ENCODE measurements at places on chromosomes 13 and 19. TPM values are rescaled to one million over a fixed set of nuclear protein-coding genes. Genes with fewer than 3 reads are reported as not detected.

The ABCC4 gene
- 3.9 TPM for total RNA-seq

DNA sequence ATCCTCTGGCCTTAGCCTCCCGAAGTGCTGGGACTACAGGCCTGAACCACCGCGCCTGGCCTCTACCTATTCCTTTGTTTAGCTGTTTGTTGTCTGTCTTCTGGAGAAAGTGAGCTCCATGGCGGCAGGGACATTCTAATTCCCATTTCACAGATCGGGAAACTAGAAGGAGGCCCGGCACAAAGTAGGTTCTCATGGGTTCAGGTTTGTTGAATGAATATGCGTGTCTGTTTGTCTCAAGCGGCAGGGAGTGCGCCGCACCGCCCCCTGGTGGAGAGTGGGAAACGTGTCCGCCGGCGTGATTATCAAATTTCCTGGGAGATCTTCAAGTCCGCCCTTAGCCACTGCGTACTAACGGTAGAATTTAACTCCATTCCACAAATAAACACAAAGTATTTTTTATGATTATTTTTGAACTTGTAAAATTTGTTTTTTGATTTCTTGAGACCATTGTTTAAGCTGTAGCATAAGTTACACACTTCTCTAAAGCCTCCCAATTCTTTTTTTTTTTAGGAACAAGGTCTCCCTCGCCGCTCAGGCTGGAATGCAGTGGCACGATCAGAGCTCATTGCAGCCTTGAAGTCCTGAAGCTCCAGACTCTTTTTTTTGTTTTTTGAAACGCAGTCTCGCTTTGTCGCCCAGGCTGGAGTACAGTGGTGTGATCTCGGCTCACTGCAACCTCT lies 8.9 kb upstream of the CCDC9 start:
- peak; percentile 85 for DNase-seq

The WDR18 gene
- total RNA-seq: 24.6 TPM

The FBL gene
- 159 TPM for total RNA-seq

- no peak for DNase-seq
Observed at GRCh38 chr13:79340490-79340889, 65.6 kb downstream of the RBM26 start.

DNA sequence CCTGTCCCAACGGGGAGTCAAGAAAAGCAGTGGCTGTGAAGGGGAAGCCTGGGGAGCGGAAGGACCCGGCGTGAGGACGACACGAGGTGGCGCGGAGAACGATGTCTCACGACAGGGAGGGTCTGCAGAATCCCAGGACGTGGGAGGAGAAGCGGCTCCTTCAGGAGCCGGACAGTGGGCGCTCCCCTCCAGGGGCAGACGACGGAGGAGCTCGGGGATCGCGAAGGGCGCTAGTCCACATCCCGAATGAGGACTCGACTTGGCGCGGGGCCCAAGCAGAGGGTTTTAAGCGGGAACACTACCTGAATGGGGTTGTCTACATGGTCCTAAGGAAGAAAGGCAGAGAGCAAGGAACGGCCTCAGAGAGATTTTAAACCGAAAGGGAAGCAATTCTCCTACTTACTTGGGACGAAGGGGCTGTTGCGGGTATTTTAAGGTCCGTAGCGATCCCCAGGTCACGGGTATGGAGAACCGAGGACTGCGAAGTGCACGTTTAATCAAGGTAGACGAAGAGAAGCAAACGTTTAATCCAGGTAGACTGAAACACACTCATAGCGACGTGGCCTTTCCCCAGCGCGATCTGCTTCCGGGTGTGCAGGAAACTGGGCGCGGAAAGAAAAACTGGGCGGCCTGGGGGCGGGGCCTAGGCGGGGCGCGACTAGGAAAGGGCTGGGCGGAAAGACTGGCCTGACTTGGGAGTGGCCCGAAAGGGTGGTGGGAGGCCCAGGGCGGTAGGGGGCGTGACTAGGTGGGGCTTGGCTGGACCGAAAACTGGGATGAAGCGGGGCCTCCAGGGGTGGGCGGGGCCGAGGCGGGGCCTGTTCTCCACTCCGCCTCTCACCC lies at the start of gene ZNF841:
ZNF841 (minus strand) TSS at position 594 of the 843 bp plus-strand sequence. CDS start 10,964 bp downstream, outside the sequence.
- peak; percentile 97 for DNase-seq

DNA sequence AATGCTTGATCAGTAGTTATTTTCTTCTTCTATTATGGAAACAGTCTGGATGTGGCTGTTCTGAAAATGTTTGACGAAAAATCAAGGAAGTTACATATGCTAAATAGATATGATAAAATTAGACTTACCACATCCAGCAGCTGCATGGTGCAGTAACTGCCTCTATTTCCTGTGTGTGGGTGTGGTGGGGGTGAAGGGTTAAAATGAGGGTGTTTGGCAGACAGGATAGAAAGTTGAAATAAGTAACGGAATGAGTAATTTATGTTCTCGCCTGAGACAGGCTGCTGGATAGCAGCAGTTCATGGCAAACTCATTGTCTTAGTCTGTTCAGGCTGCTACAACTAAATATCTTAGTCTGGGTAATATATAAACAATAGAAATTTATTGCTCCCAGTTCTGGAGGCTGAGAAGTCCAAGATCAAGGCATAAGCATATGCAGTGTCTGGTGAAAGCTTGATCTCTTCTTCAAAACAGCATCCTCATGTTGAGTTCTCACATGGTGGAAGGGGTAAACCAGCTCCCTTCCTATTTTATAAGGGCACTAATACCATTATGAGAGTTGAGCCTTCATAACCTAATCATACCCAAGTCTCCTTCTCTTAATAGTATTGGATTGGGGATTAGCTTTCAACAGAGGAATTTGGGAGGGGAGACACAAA lies 1248.9 kb downstream of the SLITRK5 start:
- no peak for DNase-seq

DNA sequence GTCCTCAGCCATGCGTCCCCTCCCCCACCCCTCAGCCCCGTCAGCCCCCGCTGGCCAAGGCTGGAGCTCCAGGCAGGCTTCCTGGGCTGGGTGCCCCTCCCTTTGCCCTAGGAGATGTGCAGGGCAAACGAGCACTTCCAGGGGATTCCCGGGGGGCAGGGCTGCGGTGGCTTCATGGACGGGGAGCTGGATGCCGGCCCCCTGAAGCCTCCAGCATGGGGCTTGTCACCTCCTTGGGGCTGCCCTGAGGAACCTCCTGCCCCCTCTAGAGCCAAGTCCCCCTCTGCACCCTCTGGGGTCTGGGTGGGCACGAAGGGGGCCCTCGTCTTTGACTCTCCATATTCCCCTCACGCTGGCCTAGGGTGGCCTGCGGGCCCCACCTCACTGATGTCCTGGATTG lies 25.4 kb upstream of the SLC7A10 start:
- DNase-seq: no peak

DNA sequence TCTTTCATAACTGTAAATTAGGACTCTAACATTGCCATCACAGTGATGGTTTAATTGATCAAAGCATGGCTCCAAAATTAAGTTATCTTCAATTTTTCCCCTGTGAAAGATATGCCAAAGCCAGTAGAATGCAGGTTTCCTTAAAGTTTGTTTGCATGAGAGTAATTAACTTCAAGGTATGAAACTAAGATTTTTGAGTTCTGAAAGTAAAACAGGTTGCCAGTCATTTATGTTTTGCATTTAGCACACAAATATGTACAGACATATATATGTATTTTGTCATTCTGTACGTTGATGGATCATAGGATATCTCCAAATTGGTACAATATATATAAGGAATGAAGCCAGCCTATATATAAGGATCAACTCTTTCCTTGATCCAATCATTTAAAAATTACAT lies 23.6 kb upstream of the NDFIP2 start:
- DNase-seq: no peak

The EBI3 gene
- total RNA-seq: 0.53 TPM

- DNase-seq: no peak
Observed at GRCh38 chr19:38208571-38208970, 15.5 kb downstream of the DPF1 start.

- DNase-seq: peak; percentile 90
Observed at GRCh38 chr19:44925114-44925891, 10.9 kb downstream of the APOC1 start.

DNA sequence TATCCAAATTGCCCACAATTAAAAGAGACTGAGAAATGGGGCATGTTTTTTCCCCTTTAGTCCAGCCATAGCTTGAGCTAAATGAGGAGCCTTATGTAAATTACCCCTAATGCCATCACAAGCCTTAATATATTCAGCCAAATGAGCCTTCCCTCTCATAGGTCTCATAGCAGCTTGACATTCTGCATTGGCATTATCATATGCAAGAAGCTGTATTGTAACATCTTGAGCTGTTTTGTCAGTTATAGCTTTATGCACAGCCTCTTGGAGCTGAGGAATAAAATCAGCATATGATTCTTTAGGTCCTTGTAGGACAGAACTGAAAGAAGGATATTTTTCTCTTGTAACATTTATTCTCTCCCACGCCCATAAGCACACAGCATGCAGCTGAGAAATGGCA lies 153.2 kb downstream of the ZNF486 start:
- DNase-seq: no peak

The TEX101 gene
- total RNA-seq: not detected

The FGF22 gene
- 0.04 TPM for total RNA-seq

The FXYD7 gene
- total RNA-seq: 0.71 TPM

GRCh38 chr13:85019121-85019520 lies 780.1 kb downstream of the SLITRK6 start:
- DNase-seq: no peak

- DNase-seq: no peak
Observed at GRCh38 chr13:46043647-46044046, 8.9 kb downstream of the ZC3H13 start.

The SIGLEC8 gene
- 0.04 TPM for total RNA-seq

GRCh38 chr13:25980255-25980654 lies 71.6 kb downstream of the SHISA2 start:
- peak; percentile 47 for DNase-seq

The KIR2DL1 gene
- not detected for total RNA-seq

The PGLYRP1 gene
- 0.27 TPM for total RNA-seq

The SSC5D gene
- total RNA-seq: 20.0 TPM

The C1QTNF9B gene
- total RNA-seq: 2.9 TPM

The PRRG2 gene
- 0.84 TPM for total RNA-seq

DNA sequence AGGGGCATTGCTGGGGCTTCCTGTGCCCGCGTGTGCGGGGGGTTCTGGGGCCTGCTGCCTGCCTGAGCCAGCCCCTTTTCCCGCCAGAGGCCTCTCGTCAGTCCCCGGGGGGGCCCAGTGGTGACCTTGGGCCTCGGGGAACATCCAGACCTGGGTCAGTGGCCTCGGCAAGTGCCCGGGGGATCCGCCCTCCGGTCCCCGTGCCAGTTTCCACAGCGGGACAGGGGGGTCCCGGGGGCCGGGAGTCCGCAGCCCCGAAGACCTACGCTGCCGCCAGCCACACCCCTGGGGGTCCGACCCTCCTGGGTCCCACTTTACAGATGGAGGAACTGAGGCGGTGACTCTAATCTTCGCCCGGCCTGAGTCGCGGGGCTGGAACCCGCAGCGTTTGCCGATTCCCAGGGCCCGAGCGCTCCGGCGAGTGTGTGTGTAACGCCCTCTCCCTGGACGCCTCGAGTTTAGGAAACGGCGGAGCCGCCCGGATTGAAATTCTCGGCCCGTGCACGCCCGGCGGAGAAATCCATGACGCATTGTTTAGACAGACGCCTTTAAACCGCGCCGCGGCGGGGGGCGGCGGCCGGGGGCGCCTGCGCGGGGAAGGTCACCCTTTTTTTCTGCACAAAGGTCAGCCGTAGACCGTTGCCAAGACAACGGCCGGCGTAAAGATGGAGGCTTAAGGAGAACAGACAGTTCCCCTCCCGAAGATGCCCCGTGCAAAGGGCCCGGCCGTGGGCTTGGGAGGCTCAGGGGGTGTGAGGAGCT lies 39.3 kb downstream of the EFNA2 start:
- DNase-seq: peak; percentile 93

- no peak for DNase-seq
Observed at GRCh38 chr13:99316657-99317256, 9.6 kb upstream of the GPR183 start.

The ADGRE2 gene
- total RNA-seq: 0.31 TPM

The KLHL1 gene
- total RNA-seq: 0.09 TPM

The ZNF536 gene
- total RNA-seq: 1.9 TPM

DNA sequence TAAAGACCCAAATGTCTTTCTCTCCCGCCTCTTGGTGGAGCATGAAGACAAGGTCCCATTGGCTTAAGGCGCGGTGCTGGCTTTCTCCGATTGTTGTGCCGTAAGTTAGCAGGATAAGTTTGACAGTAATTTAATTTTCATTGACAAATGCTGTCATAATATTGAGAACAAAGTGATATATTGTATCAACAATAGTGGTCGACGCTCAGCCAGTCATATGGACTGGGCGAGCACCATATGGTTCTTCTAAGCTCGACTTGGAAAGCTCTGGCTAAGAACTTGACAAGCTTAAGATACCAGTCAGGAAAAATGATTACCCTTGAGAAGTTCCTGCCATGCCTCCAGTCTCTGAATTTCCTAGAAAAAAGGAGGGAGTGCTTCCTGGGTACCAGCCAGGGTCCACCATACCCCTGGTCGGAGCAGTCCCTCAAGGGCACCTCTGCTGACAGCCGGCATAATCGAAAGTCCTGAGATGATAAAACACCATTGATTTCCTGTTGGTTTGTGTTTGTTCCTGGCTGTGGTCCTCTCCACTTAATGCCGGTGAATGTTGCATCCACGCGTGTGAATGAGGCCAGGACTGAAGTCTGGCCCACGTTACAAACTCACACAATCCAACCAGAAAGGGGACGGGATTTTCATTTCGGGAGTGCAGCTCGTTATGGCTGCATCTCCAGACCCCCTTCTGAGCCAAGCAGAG lies 262.1 kb downstream of the ZNF536 start:
- DNase-seq: no peak

- DNase-seq: peak; percentile 59
Observed at GRCh38 chr19:30742406-30742938, 370.3 kb downstream of the ZNF536 start.

GRCh38 chr19:512547-513365 lies 5.5 kb downstream of the TPGS1 start:
- peak; percentile 32 for DNase-seq

- DNase-seq: peak; percentile 9
Observed at GRCh38 chr13:100230769-100231149, 141.9 kb downstream of the PCCA start.

DNA sequence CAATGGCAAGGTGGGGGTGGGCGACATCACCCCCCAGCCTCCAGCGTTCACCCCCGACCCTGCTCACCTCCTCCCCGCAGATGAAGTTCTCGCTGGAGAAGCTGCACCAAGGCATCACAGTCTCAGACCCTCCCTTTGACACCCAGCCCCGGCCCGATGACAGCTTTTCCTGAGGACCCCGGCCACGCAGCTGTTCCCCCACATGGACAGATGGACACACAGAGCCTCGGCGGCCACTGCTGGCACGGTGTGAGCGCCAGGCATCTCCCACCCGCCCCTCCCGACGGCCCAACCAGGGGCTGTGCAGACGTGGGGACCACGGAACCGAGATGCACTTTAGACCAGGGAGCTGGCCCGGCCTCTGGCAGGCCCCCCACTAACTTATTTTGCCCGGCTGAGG lies 4.3 kb upstream of the SCN1B start:
- no peak for DNase-seq
